ENCODE measurements at places on chromosomes 16 and 17.

DNA sequence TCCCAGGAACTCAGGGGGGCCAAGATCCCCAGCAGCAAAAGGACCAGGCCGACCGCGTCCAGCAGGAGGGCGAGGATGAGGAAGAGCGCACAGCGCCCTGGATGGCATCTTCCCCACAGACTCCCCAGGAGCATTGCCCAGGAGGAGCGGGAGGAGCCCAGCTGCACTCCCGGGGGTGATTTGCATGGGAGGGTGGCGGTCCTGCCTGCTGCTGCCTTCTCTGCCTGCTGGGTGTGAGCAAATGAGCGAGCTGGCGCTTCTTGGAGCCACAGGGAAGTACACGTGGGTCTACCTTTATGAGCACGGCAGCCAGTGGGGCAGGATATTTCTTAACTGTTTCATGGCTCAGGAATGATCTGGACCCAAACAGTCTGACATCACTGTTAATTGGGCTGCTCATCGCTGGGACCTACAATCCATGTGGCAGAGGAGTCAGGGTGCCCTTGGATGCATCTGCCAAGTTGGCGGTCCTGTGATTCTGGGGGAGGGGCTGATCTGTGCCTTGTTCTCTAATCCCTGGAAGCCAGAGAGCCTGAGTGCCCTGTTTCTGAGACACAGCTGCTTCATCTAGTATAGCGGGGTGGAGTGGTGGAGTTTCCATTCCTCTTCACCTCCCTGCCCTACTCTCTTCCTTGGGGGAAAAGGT, at the start of gene TMEM238L:
Gene TMEM238L (minus strand): TSS at position 270 of the 646 bp plus-strand sequence. CDS start 136 bp downstream, at position 134.
- DNase-seq = no peak

DNA sequence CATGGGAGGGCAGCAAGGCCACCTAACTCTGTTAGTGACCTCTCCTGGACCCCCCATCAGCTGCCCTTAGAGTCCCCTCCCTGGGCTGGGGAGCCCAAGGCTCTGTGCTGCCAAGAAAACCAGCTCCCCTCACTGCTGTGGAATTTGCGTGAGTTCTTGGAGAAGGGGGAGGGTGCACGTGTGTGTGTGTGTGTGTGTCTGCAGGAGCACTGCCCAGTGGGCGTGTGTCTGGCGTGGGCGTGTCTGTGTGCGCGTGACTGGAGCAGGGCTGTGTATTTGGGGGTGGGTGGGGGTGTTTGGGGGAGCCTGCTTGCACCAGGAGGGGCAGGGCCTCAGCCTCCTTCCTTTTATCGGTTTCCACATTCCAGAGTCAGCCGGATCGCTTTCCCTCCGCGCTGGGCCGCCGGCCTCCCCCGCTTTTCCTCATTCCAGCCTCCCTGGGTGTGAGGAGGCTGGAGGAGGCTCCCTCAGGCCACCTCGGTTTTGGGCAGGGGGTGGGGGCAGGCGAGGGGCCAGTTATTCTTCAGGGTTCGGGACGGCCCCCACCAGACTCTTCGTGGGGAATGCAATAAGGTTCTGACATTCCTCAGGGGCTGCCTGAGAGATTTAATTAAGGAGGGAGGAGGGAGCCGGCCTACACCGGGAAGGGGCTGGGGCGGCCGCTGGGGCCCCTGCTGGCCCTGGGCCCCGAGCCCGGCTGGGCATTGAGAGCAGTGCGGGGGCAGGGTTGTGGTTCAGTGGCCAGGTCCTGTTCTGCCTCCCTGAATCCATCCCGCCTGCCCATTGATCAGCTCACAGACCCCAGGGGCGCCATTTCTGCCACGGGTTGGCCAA, 2.5 kb downstream of the VASN start:
- DNase-seq = no peak

DNA sequence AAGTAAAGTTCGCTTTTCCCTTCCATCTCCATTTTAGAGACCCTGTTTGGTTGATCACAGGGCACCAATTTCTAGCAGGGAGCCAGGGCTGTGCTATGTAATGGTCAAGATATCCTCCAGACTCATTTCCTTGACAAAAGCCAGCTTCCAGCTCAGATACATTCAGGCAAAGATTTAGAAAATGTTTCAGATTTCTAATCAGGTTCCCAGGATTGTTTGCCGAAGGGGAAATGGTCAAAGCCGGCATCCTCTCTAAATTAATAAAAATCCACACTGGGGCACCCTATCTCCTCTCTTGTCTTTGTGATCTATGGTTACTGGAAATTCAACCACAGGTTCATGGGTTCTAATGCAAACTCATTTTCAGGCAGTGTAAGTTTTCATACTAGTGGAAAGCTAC, 686.8 kb upstream of the KIF2B start:
- no peak for DNase-seq

- DNase-seq = no peak
These were observed 12.8 kb downstream of the G6PC3 start for GRCh38 chr17:44083250-44083849.

- DNase-seq = no peak
These were observed 56.7 kb downstream of the ZNF423 start for GRCh38 chr16:49799172-49799571.

DNA sequence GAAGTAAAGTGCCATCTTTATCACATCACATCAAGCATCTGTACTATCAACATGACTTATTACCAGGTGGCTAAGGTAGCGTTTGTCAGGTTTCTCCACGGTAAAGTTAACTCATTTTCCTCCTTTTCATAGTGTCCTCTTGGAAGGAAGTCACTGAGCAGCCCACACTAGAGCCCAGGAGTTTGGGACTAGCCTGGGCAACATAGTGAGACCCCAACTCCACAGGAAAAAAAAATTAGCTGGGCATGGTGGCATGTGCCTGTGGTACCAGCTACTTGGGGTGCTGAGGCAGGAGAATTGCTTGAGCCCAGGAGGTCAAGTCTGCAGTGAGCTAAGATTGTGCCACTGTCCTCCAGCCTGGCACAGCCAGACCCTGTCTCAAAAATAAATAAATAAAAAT, 12.9 kb downstream of the CHD9 start:
- no peak for DNase-seq

DNA sequence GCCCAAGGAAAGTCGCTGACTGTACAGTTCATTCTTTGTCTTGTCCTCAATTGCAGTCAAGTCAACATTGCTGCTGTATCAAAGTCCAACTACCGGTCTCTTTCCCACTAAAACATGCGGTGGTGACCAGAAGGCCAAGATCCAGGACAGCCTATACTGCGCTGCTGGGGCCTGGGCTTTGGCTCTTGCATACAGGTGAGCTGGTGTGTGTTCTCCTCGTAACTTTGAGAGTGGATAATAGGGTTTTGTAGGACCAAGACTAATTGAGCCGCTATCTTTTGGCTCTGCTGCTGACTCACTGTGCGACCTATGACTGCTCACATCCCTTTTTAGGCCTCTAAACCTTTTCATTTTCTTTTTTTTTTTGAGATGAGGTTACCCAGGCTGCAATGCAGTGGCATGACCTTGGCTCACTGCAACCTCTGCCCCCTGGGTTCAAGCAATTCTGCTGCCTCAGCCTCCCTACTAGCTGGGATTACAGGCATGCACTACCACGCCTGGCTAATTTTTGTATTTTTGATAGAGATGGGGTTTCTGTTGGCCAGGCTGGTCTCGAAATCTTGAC, 38.7 kb downstream of the PHKB start:
- no peak for DNase-seq
